ENCODE measurements at places on chromosomes 7 and 10.

GRCh38 chr7:108210796-108211195, 80.6 kb upstream of the LAMB4 start:
- no peak for DNase-seq

GRCh38 chr10:67306588-67307205, 380.9 kb downstream of the LRRTM3 start:
- DNase-seq, result peak; percentile 1

GRCh38 chr10:121800146-121800545, 127.7 kb downstream of the ATE1 start:
- no peak for DNase-seq

DNA sequence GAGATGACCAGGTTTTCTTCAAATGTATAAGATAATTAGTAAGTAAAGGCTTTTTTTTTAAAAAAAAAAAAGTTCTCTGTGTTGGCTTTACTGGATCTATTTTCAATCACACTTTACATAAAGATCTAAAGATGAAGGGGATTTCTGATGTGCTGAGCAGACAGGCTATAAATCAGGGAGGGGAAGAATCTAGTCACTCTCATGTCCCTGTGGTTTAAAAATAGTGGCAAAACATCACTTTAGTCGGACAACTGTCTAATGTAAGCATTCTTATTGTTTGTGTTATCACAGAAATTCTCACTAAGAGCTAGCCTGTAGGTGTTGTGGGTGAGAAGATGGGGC, 132.7 kb downstream of the ICA1 start:
- DNase-seq, result no peak

DNA sequence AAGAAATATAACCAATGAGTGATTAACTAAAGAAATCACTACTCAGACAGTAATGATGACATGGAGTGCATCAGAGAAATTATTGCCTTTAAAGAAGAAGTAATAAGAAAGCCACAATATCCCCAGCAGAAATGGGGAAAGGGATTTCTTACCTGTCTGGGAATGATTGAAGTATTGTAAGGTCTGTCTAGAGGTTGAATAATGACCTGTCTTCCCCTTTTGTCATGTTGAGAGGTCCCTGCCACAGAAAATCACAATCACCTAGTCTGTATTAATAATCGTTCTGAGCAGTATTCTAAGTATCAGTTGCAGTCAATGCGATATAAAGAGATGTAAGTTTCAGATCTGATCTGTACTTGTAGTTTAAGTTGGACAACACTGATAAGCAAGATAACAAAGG, 349.1 kb upstream of the TPK1 start:
- DNase-seq, result no peak

- no peak for DNase-seq
Observed at GRCh38 chr7:96636342-96636860, 73.2 kb downstream of the SEM1 start.

DNA sequence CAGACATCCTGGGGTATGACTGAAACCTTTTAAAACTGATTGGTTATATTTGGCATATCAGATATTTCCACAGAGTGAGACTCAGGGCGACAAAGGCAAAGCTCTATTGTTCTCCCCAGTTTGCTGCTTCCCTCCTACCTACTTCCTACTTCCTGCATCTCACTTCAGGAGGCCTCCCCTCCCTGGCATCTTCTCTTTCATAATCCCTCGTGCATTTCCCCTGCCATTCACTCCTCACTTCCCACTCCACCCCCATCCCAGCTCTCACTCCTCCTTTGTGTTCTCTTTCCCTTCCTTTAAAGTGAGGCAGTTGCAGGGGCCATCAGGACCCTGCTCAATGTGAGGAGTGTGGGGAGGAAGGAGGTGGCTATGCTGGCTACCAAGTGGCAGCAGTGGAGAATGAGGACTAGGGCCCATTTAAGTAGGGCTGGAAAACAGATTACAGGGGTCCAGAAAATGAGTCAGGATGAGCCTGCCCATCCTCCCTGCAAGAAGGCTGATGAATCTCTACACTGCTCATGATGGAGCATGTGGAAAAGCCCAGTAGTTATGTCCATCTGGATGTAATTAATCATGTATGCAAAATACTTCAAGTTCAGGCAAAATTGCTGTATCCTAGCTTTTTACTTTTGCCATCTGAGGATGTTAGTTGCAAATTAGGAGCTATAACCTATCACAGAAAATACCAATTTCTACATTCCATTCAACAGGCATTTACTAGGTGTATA, 311.8 kb upstream of the IMMP2L start:
- DNase-seq, result no peak

DNA sequence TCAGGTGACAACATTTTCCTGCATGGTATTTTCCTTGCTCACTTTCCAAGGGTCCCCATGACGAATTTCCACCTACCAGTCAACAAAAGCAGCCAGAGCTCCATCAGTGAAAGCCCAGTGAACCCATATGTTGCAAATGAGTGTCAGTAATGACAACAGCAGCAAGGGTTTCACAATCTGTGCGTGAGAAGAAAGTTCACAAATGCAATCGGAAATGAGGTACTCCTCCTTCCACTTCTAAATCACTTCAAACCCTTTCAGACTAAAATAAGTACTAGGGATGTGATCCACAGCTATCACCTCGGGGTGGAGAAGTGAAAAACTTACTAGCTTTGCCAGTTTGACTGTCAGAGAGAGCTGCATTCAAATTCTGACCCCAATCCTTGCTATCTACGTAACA, 55.6 kb upstream of the BET1 start:
- DNase-seq, result no peak

GRCh38 chr7:142412551-142413193, 154.8 kb upstream of the PRSS58 start:
- peak; percentile 85 for DNase-seq

DNA sequence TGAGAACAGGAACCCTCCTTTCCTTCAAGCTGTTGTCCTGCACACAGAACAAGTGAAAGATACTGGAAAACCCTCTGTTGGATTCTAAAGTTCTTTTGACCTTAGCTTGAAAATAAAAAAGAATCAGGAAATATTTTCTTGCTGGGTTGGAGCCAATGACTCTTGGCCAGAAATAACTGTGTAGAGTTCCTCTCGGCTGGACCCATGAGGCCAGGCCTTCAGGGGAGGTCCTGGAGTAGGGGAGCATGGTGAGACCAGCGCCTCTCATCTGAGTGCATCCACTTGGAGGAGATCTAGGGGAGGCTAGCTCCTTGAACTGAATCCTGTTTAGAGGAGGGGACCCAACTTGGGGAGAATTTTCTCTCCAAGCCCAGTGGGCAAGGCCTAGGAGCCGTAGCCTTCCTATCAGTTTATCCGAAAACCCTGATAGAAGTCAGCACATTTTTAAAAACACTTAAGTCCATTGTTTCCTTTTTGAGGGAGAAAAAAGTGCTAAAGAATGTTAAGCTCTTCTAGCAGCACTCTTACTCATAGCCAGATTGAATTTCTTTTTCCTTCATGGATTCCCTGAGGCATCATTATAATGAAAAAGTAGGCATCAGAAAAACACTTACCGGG, 635.7 kb upstream of the ANKRD30A start:
- no peak for DNase-seq

- DNase-seq, result no peak
Observed at GRCh38 chr7:155722118-155722517, 77.7 kb downstream of the RBM33 start.

DNA sequence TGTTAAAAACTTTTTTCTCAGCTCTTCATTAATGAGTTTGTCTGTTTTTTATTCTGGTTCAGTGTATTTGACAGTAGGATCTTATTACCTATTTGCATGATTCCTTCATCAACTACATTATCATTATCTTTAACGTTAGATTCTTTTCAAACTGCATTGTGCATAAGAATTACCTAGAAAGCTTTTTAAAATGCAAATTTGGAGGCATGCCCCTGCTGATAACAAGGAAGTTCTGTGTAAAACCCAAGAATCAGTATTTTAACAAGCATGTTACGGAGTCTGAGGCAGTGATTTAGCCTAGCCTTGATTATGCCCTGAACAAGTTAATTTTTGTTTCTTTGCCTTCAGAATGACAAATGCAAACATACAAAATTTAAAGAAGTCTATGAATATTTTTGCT, 14.2 kb downstream of the AHR start:
- no peak for DNase-seq

DNA sequence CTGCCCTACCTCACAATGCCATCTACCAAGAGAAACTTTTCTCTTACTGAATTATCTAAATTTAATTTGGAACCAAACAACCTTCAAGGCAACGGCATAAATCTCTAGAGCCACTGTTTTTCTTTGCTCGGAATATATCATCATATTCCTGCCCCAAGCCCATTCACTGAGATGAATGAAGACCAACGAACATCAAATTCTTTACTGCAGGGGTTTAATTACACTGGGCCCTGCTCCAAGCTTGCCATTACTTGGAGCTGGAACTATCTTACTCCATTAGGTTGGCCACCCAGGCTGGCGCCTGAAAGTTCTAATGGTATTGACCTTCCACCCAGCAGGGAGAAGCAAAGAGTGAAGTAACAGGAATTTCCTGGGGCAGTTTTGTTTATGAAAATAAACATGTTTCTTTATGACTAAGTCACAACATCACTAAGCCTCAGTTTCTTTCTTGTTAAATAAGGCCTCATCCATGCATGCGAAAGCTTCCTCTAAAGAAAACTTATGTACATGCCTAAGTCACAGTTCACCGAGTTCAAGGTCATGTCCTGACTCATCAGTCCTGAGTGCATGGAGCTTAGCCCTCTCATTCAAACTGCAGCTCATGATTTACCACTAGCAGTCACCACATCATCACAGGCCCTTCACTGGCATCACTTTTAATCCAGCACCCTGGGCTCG, 42.1 kb upstream of the ANAPC16 start:
- DNase-seq, result no peak

DNA sequence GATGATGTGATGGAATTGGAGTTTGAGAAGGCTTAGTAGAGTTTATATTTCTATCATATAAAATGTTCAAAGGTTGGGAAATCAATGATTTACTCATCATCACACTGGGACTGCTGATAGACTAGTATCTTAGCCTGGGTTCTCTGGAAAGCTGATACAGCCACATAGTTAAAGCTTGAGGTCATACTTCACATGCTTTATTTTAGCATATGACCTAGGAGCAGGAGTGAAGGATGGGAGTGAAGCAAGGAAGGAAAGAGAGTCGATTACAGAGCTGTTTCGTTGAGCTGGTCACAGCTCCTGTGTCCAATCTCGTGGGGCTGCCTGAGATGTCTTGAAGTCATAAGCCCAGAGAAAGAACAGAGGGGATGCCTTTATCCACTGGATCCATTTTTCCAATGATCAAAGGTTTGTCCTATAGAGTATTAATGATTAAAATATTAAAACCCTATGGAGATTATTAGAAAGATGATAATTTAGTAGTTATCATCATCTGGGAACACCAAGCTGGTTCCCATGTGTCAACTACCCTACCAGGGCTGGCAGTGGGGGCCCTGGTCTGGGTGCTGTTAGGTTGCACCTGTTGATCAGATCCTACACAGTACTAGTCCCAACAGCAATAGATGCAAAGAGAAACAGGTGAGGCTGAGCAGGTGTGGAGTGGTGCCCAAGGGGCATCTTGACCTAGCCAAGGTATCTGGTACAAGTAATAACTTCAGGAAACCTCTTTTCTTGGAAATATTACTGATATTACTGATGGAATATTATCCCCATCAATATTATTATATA, 77.8 kb downstream of the BAMBI start:
- DNase-seq, result no peak

DNA sequence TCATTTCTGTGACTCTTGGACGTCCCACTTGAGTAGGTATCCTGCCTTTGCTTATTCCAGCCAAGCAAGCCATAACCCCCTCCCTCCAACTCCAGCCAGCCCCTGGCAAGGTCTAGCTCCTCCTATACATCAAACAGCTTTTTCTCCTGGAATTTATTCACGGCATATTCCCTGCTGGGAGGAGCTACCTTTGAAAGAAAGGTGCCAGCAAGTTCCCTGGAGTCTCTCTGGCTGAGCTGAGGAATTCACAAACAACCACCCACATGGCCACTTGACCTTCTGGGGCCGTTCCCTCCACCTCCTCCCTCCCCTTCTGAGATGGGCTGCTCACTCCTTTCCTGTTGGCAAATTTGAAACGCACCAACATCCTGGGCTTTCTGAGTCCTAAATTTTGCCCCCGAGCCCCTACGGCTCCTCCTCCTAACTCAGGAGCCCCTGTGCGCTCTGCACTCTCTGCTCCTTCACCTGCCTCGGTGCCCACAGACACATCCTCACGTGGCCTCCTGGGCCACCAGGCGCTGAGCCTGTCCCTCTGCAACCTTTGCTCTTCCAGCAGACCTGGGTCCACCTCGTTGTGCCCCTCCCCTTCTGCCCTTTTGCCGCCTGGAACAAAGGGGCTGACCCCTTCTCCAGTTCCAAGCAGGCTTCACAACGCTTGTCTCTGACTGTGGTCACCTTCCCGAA, 48.0 kb downstream of the HSPA12A start:
- DNase-seq, result no peak

DNA sequence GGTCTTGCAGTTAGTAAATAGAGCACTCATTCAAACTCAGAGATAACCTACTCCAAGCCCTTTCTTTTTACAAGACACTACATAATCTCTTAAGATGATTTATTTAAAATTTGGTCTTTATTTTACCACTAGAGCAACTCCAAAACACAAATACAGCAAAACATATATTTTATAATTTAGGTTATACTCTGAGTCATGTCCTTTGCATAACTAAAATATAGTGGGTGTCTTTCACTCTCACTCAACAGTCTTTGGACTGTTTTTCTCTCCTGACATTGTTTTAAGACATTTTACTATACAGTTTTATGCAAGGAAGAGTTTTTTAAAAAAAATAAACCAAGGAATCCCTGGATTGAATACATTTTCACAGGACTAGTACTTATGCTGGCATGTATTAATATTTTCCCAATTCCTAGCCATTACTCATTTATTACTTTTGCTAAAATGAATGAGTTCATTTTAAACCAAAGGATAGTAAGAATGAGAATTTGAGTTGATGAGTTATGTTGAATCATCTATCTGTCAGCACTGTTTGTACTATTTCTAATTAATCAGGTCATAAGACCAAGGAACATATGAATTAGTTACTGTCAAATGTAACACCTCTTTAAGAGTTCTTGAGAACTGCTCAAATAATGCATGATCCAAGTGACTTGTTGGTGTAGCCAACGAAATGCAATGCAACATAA, 303.1 kb upstream of the FZD1 start:
- DNase-seq, result no peak

DNA sequence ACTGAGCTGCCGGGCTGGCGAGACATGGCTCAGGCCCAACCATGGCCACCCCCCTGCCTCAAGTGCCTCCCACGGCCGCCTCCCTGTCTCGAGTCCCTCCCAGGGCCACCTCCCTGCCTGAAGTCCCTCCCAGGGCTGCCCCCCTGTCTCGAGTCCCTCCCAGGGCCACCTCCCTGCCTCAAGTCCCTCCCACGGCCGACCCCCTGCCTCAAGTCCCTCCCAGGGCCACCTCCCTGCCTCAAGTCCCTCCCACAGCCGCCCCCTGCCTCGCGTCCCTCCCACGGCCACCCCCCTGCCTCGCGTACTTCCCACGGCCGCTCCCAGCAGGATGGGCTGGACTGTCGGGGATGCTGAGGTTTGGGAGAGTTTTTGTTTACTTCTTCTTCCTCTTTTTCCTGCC, 462.5 kb downstream of the PTPRN2 start:
- DNase-seq, result no peak

- no peak for DNase-seq
Observed at GRCh38 chr10:76403912-76404311, 972.5 kb downstream of the LRMDA start.

GRCh38 chr7:113628948-113629847, 289.6 kb downstream of the PPP1R3A start:
- DNase-seq, result no peak

- peak; percentile 21 for DNase-seq
Observed at GRCh38 chr7:85041605-85042216, 145.1 kb downstream of the SEMA3D start.

Data from Jurkat, Clone E6-1 (cell line).